Substantia nigra (tissue), 51 donors: ENCODE measurements at places on chromosomes 7 and 10.

GRCh38 chr10:77899080-77899477 lies 27.5 kb downstream of the DLG5 start:
- DNase-seq = no peak

DNA sequence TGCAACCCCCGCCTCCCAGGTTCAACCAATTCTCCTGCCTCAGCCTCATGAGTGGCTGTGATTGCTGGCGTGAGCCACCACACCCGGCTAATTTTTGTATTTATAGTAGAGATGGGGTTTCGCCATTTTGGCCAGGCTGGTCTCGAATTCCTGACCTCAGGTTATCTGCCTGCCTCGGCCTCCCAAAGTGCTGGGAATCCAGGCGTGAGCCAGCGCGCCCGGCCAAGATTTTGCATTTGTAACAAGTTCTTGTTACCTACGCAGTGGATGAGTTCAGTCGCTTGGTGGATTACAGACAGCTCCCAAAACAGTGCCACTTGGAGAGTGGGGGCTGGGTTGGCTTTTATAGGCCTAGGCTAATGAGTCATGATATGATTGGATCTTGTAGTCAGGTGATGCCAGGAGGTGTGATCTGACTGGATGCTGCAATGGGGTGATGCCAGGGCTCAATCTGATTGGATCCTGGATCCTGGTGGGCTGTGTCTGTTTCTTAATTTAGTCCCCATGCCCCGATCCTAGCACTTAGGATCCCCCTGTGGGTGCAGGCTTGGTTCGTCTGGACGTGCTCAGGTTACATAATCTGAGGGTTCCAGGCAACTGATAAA lies 20.3 kb downstream of the SBDS start:
- no peak for DNase-seq

DNA sequence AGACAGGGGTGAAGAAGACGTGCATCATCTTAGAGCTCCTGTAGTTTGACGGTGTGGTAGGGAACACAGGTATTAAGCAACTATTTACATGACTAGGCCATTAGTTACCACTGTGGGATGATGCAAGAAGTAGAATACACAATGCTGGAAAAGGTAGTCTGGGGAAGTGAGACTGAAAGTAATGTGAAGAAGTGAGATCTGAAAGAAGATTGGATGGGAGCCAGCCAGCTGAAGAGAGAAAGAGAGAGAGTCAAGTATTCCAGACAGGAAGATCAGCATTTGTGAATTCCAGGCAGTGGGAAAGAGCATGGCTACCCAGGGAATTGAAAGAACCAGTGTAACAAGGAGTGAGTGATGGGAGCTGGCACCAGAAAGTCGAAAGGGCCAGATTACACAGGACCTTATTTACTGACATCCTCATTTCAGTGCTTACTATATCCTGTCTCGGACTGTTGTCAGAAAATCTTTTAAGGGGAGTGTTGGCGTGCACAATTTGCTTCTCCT lies 4.0 kb upstream of the CFAP58 start:
- no peak for DNase-seq

DNA sequence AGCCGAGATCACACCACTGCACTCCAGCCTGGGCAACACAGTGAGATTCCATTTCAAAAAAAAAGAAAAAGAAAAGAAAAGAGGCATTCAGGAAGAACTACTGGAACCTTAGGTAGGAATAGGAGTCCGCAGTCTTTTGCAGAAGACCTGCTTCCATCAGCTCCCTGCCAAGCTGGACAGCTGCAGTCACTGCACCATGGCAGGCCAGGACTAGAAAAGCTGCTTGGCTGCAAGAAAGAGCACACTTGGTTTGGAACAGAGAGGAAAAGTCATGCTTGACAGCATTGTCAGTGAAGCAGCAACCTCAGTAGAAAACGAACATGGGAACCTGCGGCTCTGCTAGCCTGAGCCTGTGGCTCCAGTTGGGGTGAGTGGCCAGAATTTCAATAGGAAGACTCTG lies 104.3 kb downstream of the MARCHF5 start:
- DNase-seq = no peak

DNA sequence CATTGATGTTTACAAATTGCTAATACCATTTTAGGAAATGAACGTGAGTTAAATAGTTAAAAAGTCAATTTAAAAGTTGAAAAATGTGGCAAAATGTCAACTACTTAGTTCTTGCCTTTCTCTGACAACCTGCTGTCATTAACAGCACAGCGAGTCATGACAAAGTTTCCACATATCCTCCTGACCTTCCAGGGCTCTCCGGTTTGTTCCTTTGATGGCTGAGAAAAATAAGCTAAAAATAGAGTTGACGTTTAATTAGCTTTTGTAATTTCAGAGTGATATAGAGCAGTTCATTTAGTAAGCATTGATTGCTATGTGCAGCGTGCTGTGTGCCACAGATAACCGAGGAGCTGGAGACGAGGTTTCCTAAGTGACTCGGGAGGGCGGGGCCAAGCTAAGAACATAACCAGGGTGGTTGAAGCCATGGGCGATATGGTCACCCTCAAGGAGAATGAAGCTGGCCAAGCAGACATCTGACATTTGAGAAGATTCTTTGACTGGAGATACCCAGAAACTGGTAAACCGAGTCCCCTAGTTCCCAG lies 47.9 kb downstream of the OGDH start:
- no peak for DNase-seq

DNA sequence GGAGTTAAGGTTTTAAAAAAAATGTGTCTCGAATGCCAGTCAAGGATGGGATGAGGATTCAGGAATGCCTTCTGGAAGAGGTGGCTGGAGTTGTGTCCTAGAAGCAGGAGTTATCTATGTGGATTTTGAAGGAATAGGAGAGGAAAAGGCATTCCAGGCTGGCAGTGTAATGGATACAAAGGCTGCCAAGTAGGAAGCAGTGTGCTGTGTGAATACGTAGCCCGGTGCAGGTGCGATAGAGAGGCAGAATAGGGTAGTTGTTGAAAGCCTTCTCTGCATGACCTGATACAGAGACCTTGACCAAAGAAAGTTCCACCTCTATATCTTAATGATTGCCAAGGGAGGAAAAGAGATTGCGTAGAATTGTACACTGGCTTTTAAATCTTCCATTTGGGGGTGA lies 128.1 kb upstream of the ITGB1 start:
- no peak for DNase-seq

- no peak for DNase-seq
These were observed 907.6 kb downstream of the KCNMA1 start for GRCh38 chr10:76729841-76730487.

GRCh38 chr10:79387974-79388850 lies 40.9 kb downstream of the PPIF start:
- DNase-seq = no peak

DNA sequence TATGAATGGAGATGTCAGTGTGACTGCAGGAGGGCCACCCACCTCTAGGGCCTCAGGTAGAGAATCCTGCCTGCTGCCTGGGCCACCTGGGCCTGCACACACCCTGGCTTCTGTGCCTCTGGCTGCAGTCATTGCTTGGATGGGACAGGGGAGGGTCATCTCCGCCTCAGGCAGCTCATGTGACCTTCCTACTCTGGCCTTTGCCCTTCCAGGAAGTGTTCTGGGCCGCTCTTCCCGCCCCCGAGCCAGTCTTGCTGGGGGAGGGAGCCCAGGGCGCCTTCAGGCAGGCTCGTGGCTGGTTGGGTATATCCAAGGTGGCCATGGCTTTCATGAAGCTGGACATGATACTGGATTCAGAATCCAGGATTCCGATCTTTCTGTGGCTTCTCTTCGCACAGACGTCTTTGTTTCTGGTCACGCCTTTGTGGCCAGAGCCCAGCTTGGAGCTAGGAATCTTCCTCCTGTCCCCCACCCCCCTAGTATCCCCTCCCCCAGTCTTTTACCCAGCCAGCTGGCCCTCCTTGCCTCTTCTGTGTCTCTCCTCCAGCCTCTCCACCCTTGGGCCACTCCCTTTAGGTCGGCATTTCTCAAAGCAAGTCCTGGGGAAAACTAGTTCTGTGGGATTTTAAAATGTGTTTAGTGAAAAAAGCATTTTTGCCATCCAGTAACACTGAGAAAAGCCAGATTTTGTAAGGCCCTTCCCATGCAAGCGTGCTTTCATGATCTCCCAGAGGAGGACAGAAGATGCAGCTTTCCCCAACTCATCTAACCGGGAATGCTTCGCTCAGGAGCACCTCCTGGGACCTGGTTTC lies 119.6 kb downstream of the ZMIZ1 start:
- DNase-seq = no peak

DNA sequence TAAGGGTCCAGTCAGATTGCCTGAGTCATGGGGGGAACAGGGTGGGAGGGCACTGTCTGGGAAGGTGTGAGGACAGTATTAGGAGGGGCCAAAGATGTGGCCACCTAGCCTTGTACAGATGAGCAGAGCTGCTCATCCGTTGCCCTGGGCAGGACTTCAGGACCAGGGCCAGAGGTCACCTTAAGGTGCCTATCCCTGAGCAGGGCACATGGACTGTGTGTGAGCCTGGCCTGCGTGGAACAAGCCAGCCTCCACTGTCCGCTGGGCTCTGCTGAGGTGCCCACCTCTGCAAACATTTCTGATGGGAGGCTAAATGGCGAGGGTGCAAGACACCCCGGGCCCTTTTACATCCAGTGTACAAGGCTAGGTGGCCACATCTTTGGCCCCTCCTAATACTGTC lies 3.4 kb upstream of the OPN1SW start:
- DNase-seq = no peak

GRCh38 chr10:97582169-97582568 lies 2.0 kb upstream of the HOGA1 start:
- no peak for DNase-seq

GRCh38 chr10:100289641-100290040 lies 3.2 kb upstream of the BLOC1S2 start:
- DNase-seq = no peak

GRCh38 chr10:51156926-51157325 lies 82.6 kb downstream of the PRKG1 start:
- DNase-seq = no peak

GRCh38 chr10:95758351-95759025 lies 2.5 kb downstream of the ENTPD1 start:
- DNase-seq = no peak
